ENCODE measurements at places on chromosomes 2 and 18.

GRCh38 chr2:46336283-46336959, 39.2 kb downstream of the EPAS1 start:
- DNase-seq: no peak

DNA sequence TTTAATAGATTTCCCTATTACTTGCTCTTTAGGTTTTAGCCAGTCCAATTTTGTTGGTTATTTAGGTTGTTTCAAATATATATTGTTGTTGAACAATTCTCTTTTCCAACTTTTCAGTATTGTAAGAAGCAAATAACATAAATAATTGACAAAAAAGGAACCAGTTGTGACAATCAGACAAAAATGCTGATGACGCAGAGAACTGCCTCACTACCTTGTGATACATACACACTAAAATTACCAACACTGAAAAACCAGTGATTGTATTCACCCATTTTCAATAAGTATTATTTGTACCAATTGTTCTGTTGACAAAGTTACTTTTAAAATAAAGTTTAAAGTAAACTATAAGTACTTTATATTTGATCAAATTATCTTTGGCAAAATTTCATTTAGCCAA, 43.1 kb upstream of the NABP1 start:
- DNase-seq: no peak

DNA sequence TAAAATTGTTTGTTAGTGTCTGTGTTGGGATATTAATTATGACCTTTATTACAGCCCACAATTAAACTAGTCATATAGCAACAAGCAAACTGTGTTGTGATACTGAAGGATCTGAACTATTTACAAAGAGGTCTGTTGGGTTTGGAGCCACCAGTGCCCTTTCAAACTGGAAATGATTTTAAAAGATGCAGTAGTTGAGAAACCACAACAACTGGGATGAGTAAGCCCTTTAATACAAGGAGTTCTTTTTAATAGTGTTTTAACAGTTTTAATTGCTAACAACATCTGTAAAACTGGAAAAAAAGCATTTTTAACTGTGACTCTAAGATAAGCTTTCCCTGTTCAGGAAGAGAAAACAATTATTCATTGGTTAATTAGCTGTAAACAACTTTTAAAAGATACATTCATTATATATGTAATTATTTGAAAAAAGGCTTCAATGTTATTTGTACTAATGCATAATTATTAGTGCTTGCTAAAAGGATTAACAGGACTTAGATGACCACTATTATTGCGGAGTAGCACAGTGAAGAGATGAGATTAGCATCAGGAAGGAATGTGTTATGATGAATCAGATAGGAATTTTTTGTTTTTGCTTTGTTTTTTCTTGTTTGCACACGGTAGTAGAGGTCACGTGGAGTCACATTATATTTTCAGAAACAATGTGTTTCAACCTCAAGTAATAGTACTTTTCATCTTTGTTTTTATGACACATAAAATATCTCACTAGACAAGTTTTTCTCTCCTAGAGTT, 392.7 kb upstream of the FANCL start:
- DNase-seq: no peak

GRCh38 chr18:3262234-3263131, 550 bp downstream of the MYL12B start:
- DNase-seq: no peak

DNA sequence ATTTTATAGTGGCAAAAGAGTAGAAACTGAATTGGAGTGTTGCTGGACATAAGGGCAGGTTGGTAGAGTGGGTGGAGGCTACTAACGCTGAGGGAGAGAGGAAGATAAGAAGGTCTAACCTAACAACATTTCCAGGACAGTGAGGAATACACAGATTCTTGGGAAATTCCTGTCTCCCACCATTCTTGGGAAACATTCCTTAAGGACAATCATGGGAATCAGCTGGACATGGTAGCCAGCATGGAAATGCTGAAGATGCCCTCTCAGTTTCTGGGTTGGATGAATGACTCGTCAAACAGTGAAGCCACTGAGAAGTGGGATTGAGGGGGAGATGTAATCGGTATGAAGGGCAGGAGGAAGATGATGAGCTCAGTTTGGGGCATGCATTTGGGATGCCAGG, 265.4 kb downstream of the AFF3 start:
- DNase-seq: no peak

GRCh38 chr2:64455545-64455944, 1.6 kb downstream of the LGALSL start:
- DNase-seq: no peak

- no peak for DNase-seq
Observed at GRCh38 chr2:47007223-47007825, 91.7 kb upstream of the MCFD2 start.

DNA sequence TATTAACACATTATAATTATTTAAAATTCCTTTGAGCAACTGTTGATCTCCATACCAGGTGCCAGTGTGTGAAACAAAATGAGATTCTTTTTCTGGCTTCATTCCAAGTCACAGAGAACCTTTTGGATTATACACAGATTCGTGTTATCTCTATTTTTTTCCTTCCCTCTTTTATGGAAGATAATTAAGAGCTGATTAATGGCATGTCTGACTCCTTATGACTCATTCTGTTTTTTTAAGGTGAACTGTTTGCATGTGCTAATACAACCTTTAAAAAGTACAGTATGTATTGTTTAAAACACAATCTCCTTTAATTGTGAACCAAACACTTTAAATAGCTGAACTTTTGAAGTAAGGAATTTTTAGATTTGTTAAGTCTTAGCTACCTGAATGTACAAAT, 39.3 kb downstream of the PELI1 start:
- no peak for DNase-seq

DNA sequence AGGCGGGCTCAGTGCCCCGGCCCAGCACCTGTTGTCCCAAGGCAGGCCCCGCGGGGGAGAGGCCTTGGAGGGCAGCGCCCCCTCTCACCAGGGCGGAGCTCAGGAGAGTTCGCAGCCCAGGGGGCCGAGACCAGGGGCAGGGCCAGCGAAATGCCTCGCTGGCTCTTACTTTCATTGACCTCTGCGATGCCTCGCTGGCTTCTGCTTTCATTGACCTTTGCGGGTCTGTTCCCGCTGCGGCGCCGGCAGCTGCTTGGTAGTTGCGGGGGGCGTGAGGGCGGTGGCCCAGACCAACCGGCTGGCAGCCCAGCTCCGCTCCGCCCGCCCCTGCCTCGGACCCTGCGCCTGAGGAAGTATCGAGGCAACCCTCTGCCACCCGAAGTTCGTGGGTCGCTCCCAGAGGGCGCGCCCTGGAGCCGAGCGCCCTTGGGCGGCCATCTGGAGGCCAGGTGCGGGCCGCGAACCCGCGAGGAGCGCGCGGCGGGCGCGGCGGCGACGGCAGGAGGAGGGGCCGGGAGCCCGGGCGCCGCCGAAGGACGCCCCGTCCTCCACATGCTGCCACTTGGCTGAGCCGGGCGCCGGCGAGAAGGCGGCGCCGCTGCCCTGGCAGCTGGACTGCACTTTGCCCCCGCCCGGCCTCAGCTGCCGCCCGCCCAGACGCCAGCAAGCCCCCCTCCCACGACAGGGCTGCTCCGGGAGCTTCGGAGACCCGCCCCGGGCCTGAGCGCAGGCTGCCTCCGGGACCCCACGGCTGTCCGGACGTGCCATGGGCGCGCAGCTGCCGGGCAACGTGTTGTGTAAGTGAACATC, 118.0 kb upstream of the MSTN start:
- no peak for DNase-seq

DNA sequence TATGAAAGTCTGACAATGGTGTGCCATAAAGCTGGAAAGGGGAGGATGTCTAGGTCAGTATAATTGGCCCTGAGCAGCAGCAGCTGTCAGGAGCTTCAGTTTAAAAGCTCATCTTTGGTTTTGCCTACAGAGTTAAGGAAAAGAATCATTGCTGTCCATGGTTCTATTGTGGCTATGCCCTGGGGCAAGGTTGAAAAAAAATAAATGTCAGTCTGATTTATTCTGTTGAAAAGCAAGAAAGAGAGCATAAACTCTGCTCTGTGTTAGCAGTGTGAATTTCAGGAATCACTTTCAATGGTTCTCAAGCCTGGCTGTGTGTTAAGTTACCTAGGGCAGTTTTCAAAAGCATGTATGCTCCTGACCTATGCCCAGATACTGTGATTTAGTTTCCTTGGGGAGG, 446.7 kb downstream of the SETBP1 start:
- no peak for DNase-seq

- DNase-seq: no peak
Observed at GRCh38 chr2:101262142-101262541, 9.5 kb downstream of the CNOT11 start.

DNA sequence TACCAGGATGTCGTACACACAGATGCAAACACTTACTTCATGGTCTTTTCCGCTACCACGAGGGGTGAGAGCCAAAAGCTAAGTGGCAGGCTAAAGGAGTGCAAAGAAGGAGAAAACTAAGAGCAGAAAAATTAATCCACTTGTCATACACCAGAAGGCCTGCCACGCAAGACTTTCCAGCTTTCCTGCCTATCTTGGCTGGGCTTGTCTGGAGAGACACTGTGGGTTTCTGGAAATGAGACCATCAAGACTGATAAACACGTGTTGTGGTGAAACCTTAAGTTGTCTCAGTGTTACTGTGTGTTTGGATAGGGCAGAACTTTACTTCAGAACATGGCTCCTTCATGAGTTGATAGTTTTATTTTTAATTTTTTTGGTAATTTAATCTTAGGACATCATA, 175.6 kb downstream of the FMNL2 start:
- no peak for DNase-seq

DNA sequence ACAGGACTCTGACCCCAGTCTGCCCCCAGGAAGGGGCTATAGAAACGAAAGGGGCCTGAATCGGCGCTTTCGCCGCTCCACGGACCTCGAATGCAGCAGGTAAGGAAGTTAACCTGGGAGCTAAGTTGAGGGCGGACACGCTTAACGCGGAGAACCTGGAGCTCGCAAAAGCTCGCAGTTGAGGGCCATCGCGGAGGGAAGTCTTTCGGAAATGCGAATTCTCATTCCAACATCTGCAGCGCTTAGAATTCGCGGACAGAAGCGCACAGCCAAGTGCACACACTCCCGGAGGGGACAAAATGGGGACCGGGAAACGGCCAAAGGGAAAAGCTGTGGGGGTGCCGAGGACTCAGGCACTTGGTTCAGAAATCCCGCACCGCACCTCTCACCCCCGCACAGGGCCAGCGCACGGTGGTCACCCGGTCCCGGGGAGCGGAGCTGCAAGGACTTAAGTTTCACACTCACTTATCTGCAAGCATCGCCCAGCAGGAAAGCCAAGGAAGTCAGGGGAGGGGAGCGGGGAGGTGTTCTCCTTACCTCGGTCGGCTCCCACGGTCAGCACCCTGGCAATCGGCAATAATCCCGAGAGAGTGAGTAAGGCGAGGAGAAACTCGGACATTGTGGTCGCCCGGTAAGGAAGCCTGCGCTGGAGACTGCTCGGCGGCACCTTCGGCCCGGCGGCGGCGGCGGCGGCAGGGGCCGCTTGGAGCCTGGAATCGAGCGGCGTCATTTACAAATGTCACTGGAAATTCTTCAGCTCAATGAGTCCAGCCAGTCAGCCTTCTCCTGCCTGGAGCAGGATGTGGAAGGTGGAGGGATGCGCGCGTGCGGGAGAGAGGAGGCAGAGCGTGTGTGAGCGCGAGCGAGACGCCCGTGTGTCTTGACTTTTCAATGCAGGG, 456 bp downstream of the LRP1B start:
- no peak for DNase-seq

DNA sequence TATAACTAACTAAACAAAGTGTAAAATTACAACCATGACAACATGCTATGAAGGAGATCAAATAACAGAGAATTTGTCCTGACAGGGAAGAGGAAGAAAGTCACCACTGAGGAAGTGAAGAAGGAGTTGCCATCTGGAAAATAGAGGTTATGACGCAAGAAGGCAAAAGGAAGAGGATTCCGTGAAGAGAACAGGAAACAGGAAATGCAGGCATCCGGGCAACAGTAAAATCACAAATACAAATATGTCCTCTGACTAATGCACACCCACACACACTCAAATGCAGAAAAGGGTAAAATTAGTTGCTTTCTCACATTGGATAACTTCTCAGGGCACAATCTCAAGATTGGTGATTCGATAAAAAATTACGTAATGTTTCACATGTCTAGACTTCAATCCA, 278.4 kb downstream of the TMX3 start:
- no peak for DNase-seq

- no peak for DNase-seq
Observed at GRCh38 chr2:101127319-101128056, 23.7 kb downstream of the TBC1D8 start.

DNA sequence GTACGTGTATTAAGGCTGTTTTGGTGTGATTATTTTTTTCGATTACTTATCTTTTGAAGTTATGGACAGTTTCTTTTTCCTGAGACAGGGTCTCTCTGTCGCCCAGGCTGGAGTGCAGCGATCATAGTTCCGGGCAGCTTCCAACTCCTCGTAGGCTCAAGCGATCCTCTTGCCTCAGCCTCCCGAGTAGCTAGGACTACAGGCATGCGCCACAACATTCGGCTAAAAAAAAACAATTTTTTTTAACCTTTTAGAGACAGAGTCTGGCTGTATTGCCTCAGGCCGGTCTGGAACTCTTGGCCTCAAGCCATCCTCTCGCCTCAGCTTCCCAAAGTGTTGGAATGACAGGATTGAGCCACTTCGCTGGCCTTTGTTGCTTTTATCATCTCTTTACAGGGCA, 945 bp downstream of the HAT1 start:
- DNase-seq: no peak

DNA sequence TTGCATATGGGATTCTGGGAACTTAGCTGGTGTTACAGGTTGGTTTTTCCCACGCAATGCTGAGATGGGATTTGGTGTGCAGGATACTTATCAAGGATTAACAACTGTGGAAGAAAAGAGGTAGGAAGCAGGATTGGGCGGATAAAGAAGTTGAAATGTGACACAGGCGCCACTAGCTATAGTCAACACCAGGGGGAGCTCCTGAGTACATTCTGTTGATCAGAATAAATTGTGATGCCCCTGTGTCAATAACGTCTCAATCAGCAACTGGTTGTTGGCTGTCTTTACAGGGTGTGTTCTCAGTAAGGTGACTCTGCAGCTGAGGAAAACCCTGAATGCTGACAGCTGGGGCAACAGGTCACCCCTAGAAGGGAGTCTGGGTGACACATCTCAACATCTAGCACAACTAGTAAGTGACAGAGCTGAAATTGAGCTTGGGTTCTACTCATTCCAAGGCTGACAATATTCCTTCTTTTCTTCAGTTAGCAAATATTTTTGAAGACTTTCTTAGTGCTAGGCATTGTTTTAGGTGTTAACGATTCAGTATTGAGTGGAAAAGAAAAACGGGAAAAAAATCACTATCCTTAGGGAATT, 143.0 kb downstream of the ARL6IP6 start:
- DNase-seq: no peak

GRCh38 chr2:173872714-173873113, 92.5 kb downstream of the SP3 start:
- no peak for DNase-seq

Measured in stimulated activated CD8-positive, alpha-beta memory T cell treated with anti-CD3 and anti-CD28 coated beads, Interleukin-4, amount 100 ng/mL, for 1 hour (primary cell).